ENCODE measurements at places on chromosomes 2 and 18.

DNA sequence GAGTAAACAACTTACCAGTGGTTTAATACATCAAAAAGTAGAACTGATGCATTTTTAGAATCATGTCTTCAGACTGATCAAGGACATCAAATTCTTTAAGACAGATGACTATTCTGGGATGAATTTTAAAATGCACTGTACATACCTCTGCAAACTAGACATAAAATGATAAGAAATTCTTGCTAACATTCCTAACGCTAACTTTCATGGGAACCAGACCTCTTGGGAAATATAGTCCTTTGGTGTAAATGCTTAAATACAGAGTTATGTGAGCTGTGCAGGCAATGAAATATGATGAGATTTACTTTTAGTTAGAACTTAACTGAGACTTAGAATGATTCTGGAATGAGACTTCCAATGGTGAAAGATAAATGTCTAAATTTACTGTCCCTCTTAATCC, 562.0 kb downstream of the NR4A2 start:
- no peak for DNase-seq

DNA sequence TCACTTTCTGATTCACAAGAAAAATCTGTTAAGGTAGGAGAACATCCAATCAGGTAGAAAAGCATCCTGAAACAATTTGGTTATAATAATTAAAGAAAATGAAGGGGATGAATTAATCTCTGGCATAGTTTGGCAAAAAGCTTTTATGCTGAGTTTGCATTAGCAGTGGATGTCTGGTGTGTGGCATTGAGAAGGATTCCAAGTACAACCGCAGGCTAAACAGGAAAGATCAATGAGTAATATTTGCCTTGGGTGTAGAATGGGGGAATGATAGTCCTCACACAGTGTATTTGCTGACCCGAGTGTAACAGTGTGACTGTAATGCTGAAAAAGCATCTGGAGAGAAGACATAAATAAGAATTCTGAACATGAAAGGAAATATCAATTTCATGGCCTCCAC, 68.3 kb upstream of the SESTD1 start:
- no peak for DNase-seq

DNA sequence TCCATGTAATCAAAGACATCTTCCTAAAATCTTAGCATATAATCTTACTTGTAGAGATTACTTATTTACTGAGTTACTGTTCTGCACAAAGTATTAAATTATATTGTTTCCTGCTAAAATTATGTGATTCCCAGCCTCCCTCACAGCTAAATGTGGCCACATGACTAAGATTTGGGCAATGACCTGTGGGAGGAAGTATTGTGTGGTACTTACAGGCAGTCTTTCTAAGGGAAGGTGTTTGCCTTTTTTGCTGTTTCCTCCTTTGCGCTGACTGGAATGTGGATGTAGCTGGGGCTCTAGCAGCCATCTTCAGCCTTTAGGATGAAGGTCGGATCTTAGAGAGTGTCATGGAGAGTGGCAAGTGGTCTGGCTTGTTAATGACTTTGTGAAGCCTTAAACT, 146.3 kb upstream of the APCDD1 start:
- no peak for DNase-seq

GRCh38 chr18:50850307-50851065, 28.4 kb upstream of the ME2 start:
- no peak for DNase-seq

- no peak for DNase-seq
Measured at GRCh38 chr18:63236406-63236805, 83.2 kb downstream of the BCL2 start.

DNA sequence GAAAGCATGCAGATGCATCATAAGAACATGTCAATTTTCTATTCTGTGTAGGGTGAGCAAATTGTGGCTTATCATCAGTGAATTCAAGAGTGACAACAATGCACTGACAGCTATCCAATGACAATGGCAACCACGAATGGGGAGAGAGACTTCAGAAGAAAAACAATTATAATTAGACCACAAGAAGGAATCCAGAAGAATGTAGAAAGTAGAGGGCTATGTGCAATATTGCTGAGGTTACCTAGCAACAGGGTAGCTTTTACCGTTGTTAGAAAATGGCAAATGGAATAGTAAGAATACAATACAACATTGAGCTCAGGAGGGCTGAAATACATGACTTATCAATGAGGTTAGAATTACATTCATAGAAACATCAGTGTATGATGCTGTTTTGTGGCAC, 71.1 kb upstream of the SESTD1 start:
- DNase-seq: no peak

- no peak for DNase-seq
Measured at GRCh38 chr18:39911716-39912115, 2043.3 kb upstream of the PIK3C3 start.

DNA sequence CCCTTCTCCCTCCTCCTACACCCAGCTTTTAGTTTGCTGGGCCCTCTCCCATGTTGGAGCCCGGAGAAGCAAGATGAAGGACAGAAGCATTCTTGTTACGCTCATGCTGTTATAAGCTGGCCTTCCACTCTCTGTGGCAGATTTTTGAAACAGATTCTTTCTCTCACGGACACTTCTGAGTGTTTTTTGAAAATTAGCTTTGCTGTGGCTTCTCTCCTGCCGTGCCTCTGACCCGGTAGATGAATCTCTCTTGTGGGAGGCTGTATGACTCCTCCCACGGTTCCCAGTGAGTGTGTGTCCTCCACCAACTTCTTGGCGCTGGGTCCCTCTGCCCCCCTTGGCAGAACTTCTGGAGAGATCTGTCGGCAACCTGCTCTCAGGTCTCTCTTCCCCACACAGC, 269.3 kb upstream of the MYT1L start:
- no peak for DNase-seq

DNA sequence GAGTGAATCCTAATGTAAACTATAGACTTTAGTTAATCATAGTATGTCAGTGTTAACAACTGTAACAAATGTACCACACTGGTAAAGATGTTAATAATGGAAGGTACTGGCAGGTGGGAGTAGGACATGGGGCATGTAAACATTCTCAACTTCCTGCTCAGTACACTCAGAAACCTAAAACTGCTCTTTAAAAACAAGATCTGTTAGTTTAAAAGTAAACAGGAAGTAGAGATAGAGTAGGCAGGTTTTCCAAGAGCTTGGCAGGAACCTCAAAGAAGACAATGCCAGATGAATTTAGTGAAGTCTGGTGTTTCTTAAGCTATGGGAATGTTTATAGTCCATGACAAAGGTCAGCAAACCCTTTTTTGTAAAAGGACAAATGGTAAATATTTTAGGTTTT, 46.6 kb downstream of the CCDC138 start:
- DNase-seq: no peak

DNA sequence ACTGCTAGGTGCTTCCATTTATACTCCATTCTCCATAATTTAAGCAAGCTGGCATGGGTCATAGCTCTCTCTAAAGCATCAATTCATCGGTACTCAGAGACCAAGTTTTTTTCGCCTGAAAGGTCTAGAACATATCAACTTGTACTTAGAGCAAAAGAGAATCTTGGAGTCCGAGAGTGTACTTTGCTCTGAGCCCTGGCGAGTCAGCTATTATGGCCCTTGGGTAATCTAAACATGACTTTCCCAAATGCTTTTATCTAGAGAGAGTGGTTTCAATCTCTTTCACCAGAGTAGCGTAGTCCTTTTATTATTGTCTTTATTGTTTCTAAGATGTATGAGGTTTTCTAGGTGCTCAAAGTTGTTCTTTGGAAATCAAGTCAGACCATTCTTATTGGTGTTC, 34.4 kb downstream of the MAIP1 start:
- DNase-seq: no peak

DNA sequence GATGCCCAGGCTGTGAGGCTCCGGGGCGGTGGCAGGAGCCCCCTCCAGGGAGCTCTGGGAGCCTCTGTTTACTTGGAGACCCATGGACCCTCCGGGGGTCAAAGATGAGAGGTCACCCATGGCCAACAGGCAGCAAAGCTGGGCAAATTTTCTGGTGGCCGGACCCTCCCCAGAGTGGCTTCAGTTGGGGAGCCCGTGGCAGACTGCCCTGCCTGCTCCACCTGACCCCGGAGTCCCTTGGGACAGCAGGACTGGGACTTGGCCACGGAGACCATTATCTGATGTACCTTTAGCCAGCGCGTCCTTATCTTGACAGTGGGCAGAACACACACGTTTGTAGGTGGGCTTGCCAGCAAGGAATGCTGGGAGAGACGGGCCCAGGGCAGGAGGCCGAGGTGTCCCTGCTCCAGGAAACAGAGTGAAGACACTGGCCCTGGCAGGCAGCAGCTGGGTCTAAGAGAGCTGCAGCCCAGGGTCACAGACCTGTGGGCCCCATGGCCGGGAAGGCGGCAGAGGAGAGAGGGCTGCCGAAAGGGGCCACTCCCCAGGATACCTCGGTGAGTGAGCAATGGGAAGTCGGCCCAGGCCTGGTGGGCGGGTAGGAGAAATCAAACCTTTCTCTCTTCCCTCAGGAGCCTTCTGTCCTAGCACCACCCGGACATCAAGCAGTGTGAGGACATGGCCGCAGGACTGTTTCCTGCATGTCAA, at the start of the genes ABCG5 and ABCG8:
ABCG5 (minus strand) TSS at position 280 of the 708 bp plus-strand sequence; CDS start at position 120, 160 bp downstream.
ABCG8 (plus strand) TSS at position 412 of the 708 bp plus-strand sequence; CDS start at position 495, 83 bp downstream.
- no peak for DNase-seq

Measured in activated naive CD4-positive, alpha-beta T cell treated with Interleukin-2 at 50 U/mL for 16 hours (primary cell).